Activated naive CD4-positive, alpha-beta T cell (primary cell): ENCODE measurements at places on chromosomes 7 and 10.

DNA sequence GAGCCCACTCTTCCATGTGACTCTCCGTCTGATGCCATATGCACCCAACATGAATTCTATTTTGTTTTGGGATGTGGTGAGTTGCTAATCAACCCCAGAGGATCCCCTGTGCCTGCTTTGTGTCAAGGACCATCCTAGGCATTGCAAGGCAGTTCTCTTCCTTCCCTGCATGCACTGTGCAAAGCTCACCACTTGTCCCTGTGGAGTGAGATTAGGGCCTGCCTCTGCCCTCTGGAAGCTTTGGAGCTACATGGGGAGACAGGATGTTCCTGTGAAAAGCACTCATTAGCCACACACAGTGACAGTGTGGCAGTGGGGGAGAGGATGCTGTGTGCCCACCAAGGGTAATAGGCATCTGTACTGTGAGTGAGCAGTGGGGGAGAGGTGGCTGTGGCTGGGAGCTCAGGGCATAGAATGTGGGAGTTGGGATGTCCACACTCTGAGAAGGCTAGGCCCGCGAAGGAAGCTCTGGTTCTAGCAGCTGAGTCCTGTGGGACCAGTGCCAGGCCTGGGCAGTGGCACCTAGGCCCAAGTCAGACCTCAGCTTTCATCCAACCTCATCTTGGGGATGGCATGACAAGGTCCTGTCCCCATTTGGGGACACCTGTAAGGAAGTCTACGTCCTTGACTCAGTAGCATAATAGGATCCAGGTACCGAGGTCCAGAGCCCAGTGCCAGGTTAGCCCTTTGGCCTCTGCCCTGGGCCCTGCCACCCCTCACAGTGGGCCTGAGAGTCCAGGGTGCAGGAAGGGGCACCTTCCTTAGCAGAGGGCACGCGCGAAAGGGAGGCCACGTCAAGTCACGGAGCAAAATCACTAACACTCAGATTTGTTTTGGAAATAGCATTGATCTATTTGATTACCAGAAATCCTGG, 6.6 kb downstream of the ADRA2A start:
- DNase-seq = no peak

DNA sequence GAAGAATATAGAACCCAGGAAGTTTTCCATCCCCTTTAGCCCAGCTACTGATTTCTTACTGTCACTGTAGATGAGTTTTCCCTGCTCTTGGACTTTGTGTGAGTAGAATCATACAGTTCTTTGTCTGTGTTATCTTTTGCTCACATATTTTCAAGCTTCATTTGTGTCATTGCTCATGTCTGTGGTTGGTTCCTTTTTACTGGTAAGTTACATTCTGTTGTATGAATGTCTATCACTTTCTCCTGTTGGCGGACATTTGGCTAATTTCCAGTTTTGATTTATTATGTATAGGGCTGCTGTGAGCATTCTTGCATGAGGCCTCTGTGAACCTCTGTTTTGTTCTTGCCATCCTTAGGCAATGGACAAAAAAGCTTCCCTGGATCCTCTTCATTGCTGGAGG, 5.3 kb downstream of the GLRX3 start:
- no peak for DNase-seq

- no peak for DNase-seq
Measured at GRCh38 chr10:77456414-77456813, 181.2 kb downstream of the KCNMA1 start.

DNA sequence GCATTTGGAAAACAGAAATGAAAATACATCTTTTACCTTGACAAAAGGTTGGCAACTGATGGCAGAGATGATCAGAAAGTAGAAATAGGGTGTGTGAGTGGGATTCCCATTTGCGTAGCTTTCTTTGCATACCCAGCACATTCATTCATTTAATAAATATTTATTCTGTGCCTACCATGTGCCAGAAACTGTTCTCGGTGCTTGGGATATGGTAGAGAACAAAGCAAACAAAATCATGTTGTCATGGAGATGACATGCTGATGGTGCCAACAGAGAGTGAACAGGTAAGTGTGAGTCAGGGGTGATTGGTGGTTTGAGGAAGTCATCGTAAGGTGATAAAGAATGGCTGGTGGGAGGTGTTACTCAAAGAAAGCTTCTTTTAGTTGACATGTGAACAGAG, 45.4 kb downstream of the CACNB2 start:
- no peak for DNase-seq

- no peak for DNase-seq
Measured at GRCh38 chr10:110109511-110109910, 97.9 kb upstream of the MXI1 start.

DNA sequence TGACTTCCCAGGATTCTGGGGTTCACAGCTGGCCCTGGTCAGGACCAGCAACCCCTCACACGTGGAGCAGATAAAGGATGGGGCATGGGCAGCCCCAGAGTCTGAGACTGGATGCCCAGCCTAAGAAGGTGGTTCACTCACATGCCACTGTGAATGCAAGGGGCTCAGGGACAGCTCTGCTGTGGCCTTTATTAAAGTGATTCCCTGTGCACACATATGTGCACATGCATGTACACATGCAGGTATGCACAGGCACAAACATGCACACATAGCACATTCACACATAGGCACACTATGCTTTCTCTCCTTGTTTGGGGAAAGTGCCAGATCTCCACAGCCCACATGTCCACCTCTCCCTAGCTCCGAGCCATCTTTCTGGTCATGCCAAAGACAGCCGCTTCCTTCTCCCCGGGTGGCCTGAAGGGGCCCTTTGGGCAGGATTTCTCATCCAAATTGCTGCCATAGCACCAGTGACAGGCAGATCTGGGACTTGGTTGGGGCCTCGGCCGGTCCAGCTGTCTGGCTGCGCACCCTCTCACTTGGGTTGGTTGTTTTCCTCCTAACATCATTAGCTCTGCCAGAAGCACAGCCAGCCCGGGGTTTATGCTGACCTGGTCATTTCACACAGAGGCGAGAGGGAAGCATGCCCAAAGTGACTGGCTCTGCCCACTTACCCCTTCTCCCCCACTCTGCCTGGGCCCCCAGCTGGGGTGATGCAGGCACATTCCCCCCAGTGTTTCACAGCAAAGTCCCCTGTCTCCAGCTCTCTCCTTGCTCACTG, 1.4 kb downstream of the GCK start:
- no peak for DNase-seq

DNA sequence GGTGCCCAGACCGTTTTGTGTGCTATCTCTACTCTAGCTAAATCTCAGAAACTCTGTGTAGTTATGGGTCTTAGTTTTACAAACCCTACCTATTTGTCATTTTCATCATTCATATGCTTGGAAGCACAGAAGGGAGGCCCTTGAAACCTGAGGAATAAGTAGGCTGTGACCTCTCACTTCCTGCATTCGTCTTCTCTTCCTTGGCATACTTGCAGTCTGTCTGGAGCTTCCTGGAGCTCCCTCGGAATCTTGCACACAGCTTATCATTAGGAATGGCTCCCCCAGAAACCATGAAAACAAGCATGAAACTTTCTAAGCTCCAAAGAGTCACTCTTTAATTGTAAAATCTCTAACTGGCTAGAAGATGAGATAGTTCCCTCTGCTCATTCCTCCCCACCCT, 376.9 kb upstream of the MYO3A start:
- no peak for DNase-seq

- no peak for DNase-seq
Measured at GRCh38 chr7:120961638-120962173, 11.1 kb downstream of the ING3 start.

DNA sequence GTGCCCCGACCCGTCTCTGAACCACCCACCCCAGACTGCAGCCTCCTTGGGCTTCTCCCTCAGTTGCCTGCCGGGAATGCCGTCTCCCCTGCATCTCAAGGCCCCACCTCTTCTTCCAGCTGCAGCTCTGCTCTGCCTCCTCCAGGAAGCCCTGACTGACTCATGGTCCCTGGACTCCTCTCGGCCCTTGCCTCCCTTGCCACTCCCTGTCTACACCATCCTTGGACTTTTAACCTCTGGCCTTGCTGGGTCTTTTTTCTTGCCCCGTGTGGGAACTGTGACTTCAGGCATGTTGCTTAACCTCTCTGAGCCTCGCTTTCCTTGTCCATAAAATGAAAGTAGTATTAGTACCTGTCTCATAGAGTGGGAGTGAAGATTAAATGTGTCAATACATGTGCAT, 56.3 kb downstream of the C10orf105 start:
- DNase-seq = no peak

DNA sequence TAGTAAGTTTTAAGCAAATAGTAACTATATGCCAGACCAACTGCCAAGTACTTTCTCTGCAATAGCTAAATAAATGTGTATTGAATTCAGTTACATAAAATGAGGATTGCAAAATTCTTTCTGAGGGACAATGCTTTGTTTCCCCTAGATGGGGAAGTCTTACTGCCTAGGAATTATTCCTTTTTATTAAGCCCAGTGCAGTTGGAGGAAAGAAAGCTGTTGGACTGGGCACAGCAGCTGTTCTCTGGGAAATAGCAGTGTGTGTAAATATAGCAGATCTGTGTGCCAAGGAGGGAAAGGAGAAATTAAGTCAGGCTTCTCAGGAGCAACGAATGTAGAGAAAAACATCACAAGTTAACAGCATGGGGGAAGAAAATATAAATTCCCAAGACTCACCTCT, 77.1 kb downstream of the SEC23IP start:
- no peak for DNase-seq
